Stimulated activated CD4-positive, alpha-beta T cell treated with anti-CD3 and anti-CD28 coated beads, Interleukin-15, amount 100 ng/mL, for 1 hour (primary cell): ENCODE measurements at places on chromosomes 2 and 18.

DNA sequence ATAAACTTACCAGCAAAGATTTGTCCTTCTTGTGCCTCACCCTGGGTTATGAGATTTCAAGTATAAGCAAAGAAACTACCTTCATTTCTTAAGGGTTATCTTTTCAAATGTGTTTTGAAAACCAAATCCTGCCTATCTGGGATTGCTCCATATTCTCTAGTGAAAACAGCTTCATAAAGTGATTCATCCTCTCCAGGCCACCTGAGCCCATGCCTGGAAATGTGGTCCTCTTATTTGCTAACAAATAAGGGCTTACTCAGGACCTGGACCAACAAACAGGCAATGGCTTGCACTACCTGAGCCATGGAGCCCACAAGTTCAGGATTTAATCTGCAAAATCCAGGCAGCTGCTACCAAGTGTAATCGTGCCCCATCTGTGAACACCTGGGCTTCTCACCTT, 234.4 kb upstream of the RBBP8 start:
- no peak for DNase-seq

GRCh38 chr2:207223051-207223450, 57.3 kb upstream of the KLF7 start:
- no peak for DNase-seq

DNA sequence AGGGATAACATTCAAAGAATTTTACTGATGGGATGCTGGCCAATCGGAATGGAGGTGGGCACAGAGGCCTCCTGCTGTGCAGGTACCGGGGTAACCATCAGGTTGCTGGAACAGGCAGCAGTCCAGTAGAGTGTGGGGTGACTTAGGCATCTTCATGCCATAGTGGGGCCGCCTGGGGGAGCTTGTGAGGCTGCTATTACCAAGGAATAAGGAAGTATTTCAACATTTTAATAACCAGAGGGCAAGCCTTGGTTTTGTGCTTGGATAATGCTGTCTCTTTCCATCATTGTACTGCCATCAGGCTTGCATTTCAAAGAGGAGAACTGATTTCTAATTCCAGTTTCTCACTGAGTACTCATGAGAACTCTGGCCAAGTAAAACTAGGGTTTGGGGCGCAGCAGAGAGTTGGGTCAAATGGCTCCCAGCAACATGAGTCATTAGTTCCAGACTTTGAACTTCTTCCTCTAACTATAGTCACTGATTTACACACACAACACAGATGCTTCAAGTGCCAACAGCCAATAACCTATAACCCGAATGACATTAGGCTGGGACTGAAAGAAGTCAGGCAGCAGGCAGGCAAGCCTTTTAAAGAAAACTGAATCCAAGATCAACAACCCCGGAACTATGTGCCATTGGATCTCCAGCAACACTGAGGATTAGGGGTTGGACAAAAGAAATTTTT, 56.1 kb upstream of the FHL2 start:
- DNase-seq = no peak

DNA sequence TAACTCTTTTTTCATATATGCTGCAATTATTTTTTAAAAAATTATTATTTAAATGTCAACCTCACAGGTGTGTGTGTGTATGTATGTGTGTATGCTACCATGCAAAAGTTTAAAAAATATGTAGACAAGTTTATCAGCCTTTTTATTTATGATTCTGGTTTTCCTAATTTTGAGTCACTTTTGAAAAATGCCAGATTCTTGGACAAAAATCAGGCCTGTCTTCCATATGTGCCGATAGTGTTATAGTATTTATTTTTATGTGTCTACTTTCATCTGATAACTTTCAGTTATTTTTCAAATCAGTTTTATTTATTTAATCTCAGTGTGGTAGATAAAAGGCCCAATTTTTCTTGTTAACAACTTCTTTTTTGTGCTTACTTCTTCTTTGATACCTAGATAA, 176.2 kb downstream of the RDH14 start:
- no peak for DNase-seq

DNA sequence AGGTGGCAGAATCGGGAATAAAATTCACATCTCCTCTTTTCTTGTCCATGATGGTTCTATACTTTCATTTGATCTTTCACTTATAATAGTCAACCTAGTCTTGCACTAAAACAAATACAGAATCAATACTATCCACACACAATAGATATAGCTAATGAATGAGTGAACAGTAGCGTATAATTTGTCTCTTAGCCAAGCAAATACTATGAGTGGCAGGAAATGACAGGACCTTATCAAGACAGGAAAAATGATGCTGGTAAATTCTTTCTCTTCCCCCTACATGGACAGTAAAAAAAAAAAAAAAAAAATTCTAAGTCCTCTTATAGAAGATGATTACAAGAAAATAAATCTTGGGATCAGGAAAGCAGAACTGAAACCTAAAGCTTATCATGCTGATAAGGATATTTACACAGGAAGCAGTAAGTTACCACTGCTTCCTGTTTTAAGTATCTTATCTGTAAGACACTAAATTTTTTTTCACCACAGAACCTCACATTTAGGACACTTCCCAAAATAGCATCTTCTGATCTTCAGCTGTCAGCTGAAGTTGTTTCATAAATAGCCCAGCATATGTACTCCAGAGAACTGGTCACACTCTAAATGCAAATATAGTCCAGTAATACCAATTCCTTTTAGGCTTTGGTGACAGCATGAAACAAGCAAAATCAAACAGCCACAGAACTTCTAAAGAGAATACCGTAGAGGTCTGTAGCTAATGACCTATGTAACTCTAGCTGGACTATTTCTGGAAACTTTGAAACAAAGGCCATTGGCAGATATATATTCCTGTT, 27.0 kb downstream of the IRS1 start:
- no peak for DNase-seq

GRCh38 chr18:9366126-9366714, 31.6 kb downstream of the TWSG1 start:
- no peak for DNase-seq

DNA sequence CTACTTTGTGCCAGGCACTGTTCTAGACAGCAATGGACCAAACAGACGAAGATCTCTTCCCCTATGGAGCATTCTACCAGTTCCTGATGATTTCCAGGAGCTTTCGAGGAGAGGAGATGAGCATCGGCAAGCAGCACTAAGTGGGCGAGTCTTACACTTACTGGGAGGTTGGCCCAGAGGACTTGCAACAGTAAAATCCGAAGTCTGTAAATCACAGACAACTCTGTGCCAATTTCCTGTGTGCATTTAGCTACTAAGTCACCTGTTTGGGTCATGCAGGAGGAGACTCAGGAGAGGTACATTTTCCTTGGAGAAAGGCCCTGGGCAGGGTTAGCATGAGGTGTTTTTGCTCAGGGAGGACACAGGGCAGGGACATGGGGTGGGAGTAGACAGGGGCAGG, 58.9 kb downstream of the TRPM8 start:
- DNase-seq = no peak

GRCh38 chr2:146124741-146125140, 1604.8 kb upstream of the ZEB2 start:
- no peak for DNase-seq

GRCh38 chr18:78777992-78778391, 201.6 kb upstream of the SALL3 start:
- DNase-seq = no peak

GRCh38 chr2:236337465-236338325, 73.5 kb upstream of the ASB18 start:
- no peak for DNase-seq

GRCh38 chr2:53942280-53942679, 28.5 kb downstream of the PSME4 start:
- no peak for DNase-seq

DNA sequence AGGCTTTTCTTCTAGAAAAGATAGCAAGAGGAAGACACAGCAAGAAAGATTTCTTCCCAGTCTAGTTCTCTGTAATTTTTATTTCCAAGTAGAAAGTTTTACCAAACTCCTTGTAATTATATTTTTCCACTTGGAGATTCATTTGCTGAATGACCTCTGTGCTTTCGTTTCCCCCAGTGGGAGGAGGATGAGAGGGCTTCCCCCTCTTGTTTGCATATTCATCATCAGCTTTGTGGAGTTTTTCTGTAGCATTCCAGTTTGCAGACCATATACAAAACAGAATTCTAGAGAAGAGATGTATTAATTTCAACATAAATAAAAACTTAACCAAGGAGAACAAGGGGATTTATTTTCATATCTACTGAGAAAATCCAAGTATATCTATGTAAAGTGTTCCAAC, 51.3 kb downstream of the RMDN2 start:
- DNase-seq = no peak

GRCh38 chr2:214069254-214069653, 341.6 kb upstream of the VWC2L start:
- DNase-seq = no peak

GRCh38 chr2:109438773-109439389, 174.9 kb downstream of the SEPTIN10 start:
- no peak for DNase-seq

GRCh38 chr2:48098539-48098938, 192.2 kb upstream of the FBXO11 start:
- DNase-seq = no peak

- no peak for DNase-seq
Measured at GRCh38 chr2:13135856-13136255, 419.1 kb downstream of the TRIB2 start.

- DNase-seq = no peak
Measured at GRCh38 chr18:53033128-53033527, 693.1 kb downstream of the DCC start.

GRCh38 chr2:26623541-26624495, 17.3 kb downstream of the CIB4 start:
- DNase-seq = no peak

DNA sequence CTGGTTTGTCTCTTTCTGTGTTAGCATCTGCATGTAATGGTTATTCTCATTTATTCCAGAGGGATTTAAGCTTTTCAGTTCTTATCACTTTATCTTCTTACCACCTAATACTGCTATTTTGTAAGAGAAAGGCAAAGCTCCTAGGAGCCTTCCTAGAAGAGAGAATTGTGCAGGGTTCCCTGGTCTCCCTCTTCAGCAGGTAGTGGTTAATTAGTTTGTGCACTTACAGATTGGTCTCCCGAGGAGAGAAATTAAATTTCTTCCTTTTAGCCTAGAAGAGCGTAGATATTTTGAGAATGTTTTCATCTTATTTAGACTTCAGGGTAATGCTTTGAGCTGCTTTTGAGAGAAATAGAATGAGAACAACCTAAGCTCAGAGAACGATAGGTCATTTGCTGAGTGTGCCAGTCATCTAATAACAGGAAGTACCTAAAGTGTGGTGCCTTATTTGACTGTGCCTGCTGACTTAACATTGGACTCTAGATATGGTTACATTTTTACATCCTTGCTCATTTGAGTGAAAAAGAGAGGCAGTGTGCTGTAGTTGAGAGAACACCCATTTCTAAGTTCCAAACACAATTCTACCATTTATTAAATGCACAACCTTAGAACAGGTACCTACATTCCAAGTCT, 651.4 kb downstream of the STK39 start:
- DNase-seq = no peak

DNA sequence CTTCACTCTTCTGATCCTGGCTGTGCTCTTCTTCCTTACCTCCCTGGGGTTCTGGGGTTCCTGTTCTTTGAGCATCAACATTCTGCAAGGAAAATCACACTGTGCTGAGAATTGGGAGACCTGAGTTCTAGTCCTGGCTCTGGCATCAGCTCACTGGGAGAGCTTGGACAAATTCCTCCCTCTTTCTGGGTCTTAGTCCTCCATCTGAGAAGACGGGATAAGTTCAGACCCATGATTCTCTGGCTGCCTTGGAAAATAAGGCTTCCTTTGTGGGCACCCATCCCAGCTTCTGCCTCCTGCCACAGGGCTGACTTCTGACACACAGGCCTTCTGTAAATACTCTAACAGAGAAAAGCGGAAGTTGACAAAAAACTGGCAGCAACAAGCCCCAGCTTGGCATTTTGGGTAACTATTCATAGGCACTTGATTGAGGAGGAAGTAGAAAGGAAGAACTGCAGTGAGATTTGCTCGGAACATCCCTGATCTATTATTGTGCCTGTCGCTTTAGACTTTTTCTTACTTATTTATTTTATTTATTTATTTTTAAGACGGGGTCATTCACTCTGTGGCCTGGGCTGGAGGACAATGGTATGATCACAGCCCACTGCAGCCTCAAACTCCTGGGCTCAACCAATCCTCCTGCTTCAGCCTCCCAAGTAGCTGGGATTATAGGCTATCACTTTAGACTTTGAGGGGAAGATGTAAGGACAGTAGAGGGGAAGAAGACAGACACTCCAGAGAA, 7.9 kb downstream of the PCBP1 start:
- DNase-seq = no peak

DNA sequence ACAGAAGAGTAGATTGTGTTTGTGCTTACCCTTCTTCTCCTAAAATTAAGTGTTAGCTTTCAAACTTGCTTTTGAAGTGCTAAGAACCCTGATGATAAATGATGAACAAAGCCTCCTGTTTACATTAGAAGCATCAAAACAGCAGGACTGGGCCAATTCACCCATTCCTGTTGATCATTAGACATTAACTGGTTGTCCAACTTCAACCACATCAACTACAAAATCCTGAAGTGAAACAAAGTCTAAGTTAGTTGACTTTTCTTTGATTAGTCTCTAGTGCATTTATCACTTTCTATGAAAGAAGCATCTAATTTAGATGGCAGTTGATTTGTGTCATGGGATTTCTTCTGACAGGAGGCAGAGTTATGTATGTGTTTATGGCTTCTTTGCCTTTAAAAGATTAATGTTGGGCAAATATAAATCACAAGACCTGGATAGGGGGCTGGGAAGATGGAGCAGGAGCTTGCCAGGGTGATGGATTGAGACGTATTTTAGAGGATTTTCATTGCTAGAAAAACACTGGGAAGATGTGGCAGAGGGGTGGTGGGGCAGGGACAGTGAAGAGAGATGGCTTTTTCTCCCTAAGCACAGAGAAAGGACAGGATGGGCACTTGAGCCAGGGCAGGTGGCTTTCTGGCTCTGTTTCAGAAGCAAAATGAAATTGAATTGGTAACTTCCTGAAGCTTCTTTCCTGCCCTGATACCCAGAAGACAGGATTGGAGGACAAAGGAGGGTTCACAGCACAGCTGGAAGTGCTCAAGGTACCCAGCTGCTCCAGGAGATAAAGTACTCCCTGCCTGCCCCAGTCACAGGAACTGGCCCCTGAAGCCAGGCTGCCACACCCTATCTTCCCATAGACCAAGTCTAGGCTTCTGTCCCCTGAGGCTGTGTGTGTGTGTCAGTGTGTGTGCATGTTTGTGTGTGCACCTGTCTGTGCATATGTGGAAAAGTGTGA, 20.5 kb downstream of the GYPC start:
- DNase-seq = no peak

DNA sequence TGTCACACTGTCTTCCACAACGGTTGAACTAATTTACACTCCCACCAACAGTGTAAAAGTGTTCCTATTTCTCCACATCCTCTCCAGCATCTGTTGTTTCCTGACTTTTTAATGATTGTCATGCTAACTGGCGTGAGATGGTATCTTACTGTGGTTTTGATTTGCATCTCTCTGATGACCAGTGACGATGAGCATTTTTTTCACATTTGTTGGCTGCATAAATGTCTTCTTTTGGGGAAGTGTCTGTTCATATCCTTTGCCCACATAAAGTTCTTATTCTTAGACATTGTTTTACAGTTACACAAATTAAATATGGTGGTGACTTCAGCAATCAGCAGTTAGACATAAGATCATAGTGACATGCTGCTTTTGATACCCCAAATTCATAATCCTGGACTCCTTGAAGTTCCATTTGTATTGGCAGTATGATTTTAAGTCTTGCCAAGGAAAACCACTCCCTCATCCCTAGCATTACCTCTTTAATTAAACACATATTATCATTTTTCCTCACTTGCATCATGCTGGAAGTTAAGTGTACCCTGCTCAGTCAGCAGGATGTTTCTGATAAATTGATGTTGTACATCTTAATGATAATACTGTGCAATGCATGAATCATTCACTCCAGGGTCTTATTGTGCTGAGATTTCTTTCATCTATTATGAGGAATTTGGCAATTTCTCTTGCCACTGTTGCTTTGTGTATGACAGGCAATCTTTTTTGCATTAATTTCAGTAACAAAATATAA, 67.6 kb upstream of the STAT1 start:
- DNase-seq = no peak
